ENCODE measurements at places on chromosomes 12 and 14.

GRCh38 chr14:29823816-29824215, 103.8 kb downstream of the PRKD1 start:
- no peak for DNase-seq

GRCh38 chr12:67434671-67435370, 165.7 kb downstream of the CAND1 start:
- no peak for DNase-seq

- DNase-seq, result no peak
These were observed 26.1 kb upstream of the RTRAF start for GRCh38 chr14:51963286-51963685.

DNA sequence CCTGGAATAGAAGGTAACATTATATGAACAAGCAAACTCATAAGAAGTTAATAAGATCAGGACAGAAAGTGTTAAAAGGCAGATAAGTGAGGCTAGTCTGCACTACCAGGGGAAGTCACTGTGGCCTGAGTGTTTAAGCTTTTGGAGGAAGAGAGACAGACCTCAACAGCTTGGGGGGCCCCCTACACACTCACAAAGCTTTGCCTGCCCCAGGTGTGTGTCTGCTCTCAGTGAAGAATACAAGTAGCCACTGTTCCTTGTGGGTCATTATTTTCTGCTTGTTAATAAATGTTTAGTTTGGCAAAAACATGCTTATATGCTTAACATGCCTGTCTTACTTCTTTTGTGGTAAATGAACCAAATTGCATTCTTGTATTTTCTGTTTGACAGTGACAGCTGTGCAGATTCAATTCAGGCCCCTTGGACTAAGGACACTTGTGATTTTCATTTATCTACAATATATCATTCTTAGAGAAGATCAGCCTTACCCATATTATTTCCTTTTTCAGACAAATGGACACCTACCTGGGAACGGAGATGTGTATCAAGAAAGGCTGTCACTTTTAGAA, 50.7 kb upstream of the C12orf71 start:
- no peak for DNase-seq

- no peak for DNase-seq
These were observed 153.1 kb downstream of the ANO6 start for GRCh38 chr12:45368841-45369489.

- DNase-seq, result no peak
These were observed 372.9 kb upstream of the TMEM132C start for GRCh38 chr12:127893895-127894609.

DNA sequence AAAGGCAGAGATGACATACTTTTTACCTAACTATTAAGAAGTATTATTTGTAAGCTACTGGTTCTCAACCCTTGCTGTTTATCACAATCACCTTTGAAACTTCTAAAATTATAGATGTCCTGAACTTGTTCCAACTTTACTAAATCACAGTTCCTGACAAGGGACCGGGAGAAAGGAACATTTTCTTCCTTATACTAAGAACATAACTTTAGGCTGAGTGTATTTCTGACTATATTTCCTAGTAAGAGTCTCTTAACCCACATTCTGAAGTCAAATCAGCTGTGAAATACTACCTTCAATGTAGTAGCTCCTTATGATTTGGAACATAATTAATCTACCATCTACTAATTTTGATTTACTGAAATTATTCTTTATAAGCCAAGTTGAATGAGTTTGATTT, 80.2 kb downstream of the BAZ1A start:
- no peak for DNase-seq

GRCh38 chr14:31994391-31995033, 82.6 kb upstream of the ARHGAP5 start:
- DNase-seq, result no peak

DNA sequence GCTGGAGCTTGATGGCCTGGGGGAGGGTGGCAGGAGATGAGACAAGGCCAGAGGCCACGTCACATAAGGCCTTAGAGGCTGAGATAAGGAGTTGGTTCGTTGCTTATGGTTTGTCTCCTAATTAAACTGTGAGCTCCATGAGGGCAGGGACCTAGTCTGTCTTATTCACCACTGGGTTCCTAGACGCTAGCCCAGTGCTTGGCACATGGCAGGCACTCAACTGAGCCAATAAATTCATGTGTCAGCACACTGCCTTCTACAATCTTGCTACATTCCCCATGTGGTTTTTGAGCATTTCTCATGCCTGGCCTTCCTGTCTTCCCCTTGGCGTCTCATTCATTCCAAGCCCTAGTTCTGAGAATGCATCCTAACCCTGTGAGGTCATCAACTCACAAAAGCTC, 92.5 kb upstream of the MED13L start:
- DNase-seq, result no peak

DNA sequence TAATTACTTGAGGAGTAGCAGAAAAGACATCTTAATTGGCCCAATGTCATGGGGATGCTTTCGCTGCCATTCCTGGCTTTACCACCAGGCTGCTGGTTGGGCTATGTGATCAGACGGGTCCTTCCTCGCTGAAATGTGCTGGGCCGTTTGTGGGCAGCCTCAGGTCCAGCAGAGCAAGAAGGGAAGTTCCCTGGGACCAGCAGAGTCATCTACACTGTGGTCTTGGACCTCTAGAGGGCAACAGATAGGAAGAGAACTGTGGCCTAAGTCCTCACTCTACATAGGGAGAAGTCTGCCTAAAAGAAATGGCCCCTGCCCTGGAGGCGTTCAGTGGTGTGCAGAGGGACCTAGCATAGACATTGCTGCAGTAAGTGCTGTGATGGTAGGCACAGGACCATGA, 10.9 kb downstream of the EVL start:
- no peak for DNase-seq

DNA sequence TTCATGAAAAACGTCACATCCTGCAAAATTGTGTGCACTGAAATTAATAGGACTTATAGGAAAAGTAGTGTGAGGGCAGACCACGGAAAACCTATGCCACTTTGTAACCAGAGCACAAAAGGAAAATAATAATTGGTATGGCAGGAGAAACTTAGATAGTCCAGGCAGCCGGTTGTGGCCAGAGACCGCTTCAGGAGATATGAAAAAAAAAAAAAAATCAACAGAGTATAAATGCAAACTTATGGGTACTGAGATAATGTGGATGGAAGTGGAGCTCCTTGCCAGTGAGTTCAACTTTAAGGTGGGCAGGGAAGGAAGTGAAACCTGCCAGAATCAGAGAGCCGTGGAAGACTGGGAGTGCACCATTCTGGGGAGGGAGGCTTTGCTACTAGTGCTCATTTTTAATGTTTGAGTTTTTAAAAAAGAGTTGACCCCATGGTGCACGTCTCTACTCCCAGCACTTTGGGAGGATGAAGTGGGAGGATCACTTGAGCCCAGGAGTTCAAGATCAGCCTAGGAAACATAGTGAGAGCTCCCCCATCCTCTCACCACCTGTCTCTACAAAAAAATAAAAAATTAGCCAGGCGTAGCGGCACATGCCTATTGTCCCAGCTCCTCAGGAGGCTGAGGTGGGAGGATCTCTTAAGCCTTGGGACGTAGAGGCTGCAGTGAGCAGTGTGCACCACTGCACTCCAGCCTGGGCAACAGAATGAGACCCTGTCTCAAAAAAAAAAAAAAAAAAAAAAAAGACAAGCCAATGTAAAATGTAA, 34.3 kb upstream of the METAP2 start:
- no peak for DNase-seq

DNA sequence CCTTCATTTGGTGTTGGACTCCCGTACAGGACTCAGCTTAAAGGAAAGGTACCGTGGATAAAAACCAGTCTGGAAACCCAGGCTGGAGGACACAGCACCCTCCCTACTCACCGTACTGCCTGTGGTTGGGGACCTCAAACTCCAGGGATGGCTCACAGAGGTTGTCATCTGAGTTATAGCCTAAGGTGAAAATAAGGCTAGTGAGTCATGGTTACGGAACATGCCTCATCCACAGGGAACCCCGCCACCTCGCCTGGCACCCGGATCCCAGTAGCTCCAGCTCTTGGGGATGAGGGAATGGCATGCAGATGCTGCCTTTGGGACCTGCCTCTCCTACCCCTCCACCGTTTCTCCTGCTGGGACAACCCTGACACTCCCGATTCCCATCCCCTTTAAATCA, 36.8 kb upstream of the GPR68 start:
- DNase-seq, result no peak

DNA sequence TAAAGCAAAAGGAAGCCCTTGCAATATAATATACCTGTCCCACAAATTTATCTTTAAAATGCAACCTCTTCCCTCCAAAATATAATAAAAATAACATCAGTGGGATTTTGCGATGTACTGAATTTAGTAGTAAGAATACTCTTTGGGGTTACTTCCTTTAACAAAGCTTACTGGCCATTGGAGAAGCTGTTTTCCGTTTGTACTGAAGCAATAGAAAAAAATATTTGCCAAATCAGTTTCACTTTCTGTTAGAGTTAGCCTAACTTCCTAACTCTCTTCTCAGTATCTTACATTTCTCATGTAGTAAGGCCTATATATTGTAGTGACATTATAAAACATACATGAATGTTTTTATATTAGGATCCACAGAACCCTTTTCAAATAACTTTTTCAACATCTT, 3.7 kb downstream of the MAX start:
- DNase-seq, result no peak

GRCh38 chr12:53201177-53201541, 5.9 kb downstream of the ITGB7 start:
- no peak for DNase-seq

- no peak for DNase-seq
These were observed 6.0 kb downstream of the KRT79 start for GRCh38 chr12:52828156-52828555.

DNA sequence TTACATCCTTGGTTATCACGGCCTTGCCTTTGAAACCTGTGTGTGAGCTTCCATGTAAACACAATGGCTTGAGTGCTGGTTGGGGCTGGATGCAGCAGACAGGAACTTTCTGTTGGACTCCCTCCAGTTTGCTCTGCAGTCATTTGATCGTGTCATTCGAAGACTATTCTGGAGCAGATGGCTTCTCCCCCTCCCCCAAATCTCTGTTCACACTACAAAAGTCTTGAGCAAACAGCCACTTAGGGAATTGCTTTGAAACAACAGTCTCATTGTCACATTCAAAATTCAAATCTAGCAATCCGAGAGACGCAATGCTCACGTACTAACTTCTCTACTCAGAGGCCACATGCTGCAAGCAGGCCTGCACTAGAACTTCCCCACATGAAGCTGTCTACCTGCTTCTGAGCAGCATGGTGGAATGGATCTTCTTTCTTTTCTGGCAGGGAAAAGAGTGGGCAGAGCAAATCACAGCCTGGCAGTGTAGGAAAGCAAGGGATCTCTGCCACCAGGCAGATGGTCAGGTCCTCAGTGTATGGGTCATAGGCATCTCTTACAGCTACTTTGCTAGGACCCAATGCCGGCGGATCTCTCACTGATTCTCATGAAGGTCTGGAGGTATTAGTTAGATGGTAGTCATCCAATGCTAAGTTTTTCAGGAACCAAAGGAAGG, 214.2 kb downstream of the PPM1H start:
- DNase-seq, result no peak

DNA sequence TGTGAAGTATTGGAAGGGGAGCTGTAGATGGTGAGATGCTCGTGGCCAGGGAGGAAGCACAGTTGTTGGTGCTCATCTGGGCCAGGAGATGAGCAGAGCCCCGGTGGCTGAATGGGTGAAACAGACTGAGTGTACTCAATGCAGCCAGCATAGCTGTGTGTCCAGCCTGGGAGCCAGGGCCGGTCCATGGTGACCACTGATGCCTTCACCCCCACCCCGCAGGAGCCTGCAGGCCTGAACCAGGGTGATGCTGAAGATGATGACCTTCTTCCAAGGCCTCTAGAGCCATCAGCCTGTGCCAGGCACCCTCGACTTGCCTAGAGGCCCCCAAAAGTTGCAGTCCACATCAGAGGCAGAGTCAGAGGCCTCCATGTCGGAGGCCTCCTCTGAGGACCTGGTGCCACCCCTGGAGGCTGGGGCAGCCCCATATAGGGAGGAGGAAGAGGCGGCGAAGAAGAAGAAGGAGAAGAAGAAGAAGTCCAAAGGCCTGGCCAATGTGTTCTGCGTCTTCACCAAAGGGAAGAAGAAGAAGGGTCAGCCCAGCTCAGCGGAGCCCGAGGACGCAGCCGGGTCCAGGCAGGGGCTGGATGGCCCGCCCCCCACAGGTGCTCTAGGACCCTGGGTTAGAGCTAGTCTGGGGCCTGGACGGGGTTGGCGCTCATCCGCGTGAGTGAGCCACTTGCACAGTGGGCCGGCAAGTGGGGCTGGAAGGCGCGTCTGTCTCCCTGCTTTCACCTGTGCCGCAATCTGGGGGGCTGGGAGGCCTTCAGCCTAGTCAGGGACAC, 3.0 kb downstream of the TNFAIP2 start:
- no peak for DNase-seq

DNA sequence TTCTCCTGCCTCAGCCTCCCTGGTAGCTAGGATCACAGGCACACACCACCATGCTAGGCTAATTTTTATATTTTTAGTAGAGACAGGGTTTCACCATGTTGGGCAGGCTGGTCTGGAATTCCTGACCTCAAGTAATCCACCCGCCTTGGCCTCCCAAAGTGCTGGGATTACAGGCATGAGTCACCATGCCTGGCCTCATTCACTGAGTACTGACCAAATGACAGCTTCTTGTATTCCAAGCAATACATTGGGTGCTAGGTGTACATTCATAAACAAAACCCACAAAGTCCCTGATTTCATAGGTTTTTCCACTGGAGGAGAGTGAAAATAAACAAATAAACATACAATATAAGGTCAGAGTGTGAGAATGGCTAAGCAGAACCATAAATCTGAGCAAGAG, 136.3 kb downstream of the HELB start:
- DNase-seq, result no peak

GRCh38 chr14:105605464-105606304, 79.3 kb downstream of the TMEM121 start:
- DNase-seq, result no peak

- DNase-seq, result no peak
These were observed 719 bp upstream of the SRSF9 start for GRCh38 chr12:120470150-120470784.

- DNase-seq, result no peak
These were observed at the start of gene PRICKLE1 for GRCh38 chr12:42589465-42590329. Gene PRICKLE1, minus strand, starts transcription at chr12:42589746. Its CDS starts 117,230 bp downstream, at chr12:42472516.

- no peak for DNase-seq
These were observed 93.7 kb downstream of the B4GALNT3 start for GRCh38 chr12:553216-554000.

GRCh38 chr14:79420725-79421124, 790.6 kb downstream of the DIO2 start:
- no peak for DNase-seq

GRCh38 chr12:123404581-123404980, 20.6 kb downstream of the KMT5A start:
- DNase-seq, result no peak

DNA sequence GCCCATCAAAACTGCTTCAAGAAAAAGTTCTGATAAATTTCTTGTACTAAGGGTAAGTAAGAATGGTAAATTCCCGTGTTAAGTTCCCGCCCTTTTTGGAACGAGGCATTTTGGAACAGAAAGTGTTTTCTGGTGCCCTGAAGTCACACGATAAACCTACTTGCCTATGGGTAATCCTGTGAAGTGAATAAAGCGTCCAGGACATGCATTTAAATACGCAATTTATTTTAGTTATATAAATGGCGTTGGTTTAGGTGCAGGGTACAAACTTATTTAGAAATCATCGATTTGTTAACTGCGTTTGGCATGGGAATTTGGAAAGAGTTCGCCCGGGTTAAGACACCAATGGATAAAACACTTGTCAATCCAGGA, 715 bp upstream of the RAP1B start:
- no peak for DNase-seq

GRCh38 chr14:33134975-33135374, 196.3 kb downstream of the NPAS3 start:
- no peak for DNase-seq
